ENCODE measurements at places on chromosomes 16 and 17.

DNA sequence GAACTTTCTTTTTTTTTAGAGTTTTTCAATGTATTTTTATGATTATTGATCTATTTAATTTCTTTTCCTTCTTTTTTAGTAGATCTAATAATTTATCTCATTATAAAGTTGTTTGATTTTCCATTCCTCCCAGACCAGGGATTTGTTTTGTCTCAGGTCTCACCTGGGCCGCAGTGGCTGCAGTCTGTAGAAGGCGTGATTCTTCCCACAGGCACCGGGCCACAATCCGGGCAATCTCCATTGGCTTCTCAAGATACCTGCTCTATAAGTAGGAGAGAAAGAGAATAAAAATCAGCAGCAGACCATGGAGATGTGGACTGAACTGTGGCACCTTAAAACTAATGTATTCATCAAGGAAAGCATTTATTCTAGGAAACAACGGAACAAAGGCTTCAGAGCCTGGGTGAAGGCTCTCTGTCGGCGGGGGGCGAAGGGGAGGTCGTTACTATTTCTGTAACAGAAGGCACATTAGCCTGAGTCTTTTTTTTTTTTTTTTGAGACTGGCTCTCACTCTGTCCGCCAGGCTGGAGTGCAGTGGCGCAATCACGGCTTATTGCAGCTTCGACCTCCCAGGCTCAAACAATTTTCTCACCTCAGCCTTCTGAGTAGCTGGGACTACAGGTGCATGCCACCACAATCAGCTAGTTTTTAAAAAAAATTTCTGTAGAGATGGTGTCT, 42.7 kb downstream of the STAT3 start:
- DNase-seq: no peak
- H3K27ac ChIP-seq: no peak overlapping the region
- H3K36me3 ChIP-seq: peaks cover 53% of the 10 kb centered on the region
- no peak overlapping the region for H3K4me3 ChIP-seq

DNA sequence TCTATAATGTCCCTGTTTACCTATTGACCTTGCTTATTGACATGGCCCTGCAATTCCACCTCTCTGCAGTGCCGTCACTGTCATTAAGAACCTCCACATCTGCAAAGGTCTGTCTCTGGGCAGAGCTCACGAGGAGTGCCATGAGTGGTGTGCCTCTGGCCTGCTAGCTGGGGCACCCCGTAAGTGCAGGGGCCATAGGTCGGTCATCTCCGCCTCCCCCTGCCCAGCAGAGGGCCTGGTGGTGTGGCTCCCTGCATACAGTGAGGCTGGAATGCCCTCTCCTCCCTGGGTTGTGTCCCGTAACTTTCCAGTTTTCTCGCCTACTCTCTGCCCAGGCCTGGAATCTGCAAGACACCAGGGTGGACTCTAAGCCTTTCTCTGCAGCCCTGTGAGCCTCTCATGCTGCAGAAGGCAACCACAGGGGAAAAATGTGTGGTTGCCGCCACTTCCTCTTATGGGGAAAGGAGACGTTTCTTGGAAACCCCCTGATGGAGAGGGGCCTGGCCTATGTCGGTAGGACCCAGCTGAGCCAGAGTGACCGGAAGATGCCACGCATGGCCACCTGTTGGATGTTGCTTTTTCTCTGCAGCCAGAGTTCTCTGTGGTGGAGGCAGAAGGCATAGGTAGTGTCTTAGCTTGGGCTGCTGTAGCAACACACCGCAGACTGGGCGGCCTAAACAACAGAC, 2.7 kb upstream of the SNX20 start:
- H3K27me3 ChIP-seq: no peaks in the 10 kb centered on the region
- peaks cover 6% of the 10 kb centered on the region for H3K36me3 ChIP-seq
- peak; percentile 51 for DNase-seq
- H3K27ac ChIP-seq: peak overlapping the region; percentile 75
- H3K4me1 ChIP-seq: peaks cover 72% of the 10 kb centered on the region

- no peak overlapping the region for H3K27ac ChIP-seq
- no peak overlapping the region for H3K4me3 ChIP-seq
- H3K27me3 ChIP-seq: no peaks in the 10 kb centered on the region
- H3K36me3 ChIP-seq: peaks cover 7% of the 10 kb centered on the region
- H3K4me1 ChIP-seq: no peaks in the 10 kb centered on the region
These were observed 19.4 kb downstream of the CLUH start for GRCh38 chr17:2691965-2692780.

DNA sequence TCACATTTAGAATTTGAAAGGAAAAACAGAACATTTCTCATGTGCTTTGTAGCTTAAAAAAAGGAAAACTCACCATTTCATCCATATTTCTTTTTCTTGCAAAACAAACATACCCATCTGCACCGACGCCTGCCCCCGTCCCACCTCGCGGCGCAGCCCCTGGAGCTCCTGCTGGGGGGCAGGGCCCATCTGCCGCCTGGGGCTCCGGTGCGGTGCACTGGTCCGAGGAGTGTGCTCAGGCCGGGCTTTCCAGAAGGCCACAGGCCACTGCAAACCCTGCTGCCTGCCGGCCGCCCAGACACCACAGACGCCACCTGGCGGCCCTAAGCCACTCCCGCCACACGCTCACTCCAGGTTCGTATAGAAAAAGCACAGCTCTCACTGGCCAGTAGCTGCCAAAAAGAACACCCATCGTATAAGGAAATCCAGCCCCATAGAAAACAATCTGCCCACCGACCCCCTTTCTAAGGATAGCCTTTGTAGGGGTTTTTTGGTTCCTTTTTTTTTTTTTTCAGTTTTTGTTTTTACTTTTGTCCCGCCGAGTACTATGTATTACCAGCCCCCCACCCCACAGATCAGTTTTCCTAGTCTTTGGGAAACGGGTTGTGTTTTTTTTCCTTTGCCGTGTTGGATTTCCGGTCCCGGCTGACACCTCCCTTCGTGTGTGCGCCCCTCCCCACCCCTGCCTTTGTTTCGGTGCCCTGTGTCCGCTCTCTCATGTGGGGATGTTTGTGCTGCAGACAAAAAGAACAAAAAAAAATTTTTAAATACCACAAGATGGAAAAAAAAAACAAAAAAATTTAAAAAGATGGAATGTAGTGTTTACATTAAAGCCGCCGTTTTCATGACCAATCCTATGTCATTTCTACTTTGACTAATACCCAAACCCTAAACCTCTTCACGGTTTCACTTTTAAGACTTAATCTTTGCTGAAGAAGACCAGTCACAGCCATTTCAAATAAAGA, 68.8 kb downstream of the AMFR start:
- peak overlapping the region; percentile 81 for H3K4me3 ChIP-seq
- peaks cover 15% of the 10 kb centered on the region for H3K4me1 ChIP-seq
- peak overlapping the region; percentile 61 for H3K27ac ChIP-seq
- H3K27me3 ChIP-seq: no peaks in the 10 kb centered on the region

DNA sequence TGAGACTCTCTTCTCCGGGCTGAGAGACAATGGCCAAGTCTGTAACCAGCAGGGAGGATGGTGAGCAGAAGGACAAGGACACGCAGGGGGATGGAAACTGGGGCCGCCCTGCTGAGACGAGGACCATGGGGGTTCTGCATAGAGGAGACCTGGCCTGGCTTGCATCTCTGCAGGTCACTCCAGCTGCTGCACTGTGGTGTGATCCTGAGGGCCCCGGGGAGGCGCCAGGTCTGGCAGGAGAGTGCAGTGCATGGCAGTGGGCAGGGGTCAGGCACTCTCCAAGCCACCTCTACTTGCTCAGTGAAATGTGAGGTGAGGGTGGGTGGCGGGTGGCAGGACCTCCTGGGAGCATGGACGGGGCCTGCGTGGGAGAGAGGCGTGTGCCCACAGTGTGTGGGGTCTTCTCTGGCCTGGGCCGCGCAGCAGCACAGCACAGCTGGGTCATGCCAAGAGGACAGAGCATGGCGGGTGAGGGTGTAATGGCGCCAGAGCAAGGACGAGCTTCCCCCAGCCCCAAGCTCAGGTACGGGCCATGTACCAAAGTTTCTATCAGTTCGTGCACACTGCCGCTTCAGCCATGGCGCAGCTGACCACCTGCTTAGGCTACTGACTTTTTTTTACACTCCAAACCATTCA, 43.1 kb downstream of the KLHDC4 start:
- peaks cover 46% of the 10 kb centered on the region for H3K36me3 ChIP-seq
- no peak overlapping the region for H3K27ac ChIP-seq
- H3K4me1 ChIP-seq: no peaks in the 10 kb centered on the region
- no peak for DNase-seq
- no peaks in the 10 kb centered on the region for H3K27me3 ChIP-seq

Measured in CD4-positive, CD25-positive, alpha-beta regulatory T cell (primary cell).